Nephron progenitor cell (in vitro differentiated cells): ENCODE measurements at places on chromosomes 11 and 22.
A peak's percentile ranks its signal among the peaks of the same experiment; 100 is the strongest.

DNA sequence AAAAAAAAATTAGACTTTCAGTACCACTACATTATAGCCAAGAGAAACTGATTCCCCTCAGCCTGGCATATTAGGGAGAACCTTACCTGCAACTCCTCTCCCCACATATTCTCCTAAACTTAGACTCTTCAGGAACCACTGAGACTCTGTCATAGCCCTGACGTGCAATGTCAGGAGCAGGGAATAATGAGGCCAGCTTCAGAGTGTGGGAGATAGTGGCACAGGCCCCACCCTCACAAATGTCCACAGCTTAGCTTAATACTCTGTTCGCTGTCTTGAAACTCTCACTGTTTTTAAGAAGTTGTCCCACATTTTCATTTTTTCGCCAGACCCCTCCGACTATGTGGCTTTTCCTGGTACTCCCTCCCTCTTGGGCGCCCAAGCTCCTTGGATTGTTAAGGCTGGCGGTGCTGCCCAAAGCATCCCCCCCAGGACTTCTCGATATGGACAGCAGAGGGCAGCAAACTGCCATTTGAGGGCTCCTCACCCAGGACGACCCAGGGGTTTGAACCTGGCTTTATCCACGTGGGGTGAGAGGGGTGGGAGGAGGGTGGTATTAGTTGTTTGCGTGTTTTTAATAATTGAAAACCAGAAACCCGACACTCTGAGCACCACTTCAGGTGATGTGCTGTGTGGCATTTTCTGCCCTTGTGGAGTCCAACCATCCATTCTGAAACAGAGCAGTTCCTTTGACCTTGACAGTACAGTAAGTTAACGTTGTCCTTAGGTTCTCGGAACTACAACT is 45.2 kb upstream of the RASSF10 start:
- DNase-seq = peak; percentile 84

- no peak for DNase-seq
These were observed 16.7 kb upstream of the FAM168A start for GRCh38 chr11:73614591-73614990.

GRCh38 chr11:128745311-128746136 is 51.7 kb downstream of the FLI1 start:
- DNase-seq = peak; percentile 27

DNA sequence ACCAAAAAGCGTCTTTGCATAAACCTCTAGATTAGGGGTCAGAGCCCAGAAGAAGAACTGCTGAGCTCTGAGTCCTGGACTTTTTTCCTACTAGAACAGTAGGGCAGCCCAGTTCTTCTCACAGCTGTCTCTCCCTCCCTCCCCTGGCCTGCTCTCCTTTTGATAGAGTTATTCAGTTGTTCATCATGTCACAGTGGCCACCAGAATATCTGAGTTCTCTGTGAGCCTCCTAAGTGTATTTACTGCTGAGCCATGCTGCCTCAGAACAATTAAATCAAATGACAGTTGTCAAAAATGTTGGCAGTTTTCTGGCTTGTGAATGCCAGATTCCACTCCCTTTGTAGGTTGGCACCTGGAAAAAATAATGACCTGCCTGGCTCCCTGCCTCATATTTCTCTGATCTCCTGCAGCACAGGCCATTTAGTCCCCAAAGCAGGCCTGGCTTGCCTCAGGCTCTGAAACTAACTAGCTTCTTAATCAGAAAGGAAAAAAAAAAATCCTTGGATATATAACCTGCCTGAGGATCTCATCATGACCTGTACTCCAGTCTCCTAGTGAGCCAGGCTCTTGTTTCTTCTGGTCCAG is 377.4 kb upstream of the LARGE1 start:
- no peak for DNase-seq

GRCh38 chr11:10499452-10499851 is 41.5 kb downstream of the RNF141 start:
- DNase-seq = no peak

- DNase-seq = no peak
These were observed 478.1 kb upstream of the CHORDC1 start for GRCh38 chr11:90700789-90701439.
